Kidney (tissue), 22 donors: ENCODE measurements at places on chromosomes 3 and 15.
A peak's percentile ranks its signal among the peaks of the same experiment; 100 is the strongest.

DNA sequence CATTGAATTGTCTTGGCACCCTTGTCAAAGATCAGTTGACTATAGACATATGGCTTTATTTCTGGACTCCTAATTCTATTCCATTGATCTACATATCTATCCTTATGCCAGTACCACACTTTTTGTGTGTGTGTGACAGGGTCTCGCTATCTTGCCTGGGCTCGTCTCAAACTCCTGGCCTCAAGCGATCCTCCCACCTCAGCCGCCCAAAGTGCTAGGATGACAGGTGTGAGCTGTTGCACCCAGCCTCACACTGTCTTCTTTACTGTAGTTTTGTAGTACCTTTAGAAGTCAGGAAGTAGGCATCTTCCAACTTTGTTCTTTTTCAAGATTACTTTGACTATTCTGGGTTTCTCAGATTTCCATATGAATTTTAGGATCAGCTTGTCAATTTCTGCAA lies 24.3 kb downstream of the CDAN1 start:
- H3K4me3 ChIP-seq, result no peak overlapping the region
- no peak overlapping the region for H3K27ac ChIP-seq
- H3K27me3 ChIP-seq, result no peaks in the 10 kb centered on the region
- no peaks in the 10 kb centered on the region for H3K36me3 ChIP-seq

DNA sequence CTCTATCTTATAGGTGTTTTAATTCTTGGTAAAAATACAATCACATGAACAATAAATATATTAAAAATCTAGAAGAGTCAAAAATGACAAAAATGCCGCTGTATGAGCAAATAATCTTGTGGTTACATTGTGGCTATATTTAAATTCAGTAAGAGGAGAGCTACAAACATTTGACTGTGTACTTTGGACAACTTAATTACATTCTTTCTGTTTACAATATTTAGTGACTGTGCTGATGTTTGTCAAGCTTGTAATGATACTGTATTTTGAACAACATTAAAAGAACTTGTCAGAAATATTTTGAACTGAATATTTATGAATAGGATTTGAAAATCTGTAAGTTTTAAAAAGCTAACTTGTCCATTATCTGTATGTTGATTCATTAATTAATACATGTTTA lies 598.3 kb downstream of the SI start:
- H3K27me3 ChIP-seq, result no peaks in the 10 kb centered on the region
- no peak for DNase-seq
- H3K4me3 ChIP-seq, result no peak overlapping the region

- no peaks in the 10 kb centered on the region for H3K4me1 ChIP-seq
- H3K27ac ChIP-seq, result no peak overlapping the region
- DNase-seq, result no peak
- H3K27me3 ChIP-seq, result no peaks in the 10 kb centered on the region
Observed at GRCh38 chr3:103968131-103968530, 1398.6 kb upstream of the ALCAM start.

- no peaks in the 10 kb centered on the region for H3K27me3 ChIP-seq
- no peak overlapping the region for H3K4me3 ChIP-seq
- H3K4me1 ChIP-seq, result no peaks in the 10 kb centered on the region
- no peaks in the 10 kb centered on the region for H3K36me3 ChIP-seq
Observed at GRCh38 chr3:70111411-70111810, 111.9 kb downstream of the SAMMSON start.

- H3K27me3 ChIP-seq, result no peaks in the 10 kb centered on the region
- H3K4me1 ChIP-seq, result no peaks in the 10 kb centered on the region
- DNase-seq, result no peak
- H3K27ac ChIP-seq, result no peak overlapping the region
- no peak overlapping the region for H3K4me3 ChIP-seq
- H3K36me3 ChIP-seq, result no peaks in the 10 kb centered on the region
Observed at GRCh38 chr15:40493089-40493840, 22.5 kb downstream of the CHST14 start.

DNA sequence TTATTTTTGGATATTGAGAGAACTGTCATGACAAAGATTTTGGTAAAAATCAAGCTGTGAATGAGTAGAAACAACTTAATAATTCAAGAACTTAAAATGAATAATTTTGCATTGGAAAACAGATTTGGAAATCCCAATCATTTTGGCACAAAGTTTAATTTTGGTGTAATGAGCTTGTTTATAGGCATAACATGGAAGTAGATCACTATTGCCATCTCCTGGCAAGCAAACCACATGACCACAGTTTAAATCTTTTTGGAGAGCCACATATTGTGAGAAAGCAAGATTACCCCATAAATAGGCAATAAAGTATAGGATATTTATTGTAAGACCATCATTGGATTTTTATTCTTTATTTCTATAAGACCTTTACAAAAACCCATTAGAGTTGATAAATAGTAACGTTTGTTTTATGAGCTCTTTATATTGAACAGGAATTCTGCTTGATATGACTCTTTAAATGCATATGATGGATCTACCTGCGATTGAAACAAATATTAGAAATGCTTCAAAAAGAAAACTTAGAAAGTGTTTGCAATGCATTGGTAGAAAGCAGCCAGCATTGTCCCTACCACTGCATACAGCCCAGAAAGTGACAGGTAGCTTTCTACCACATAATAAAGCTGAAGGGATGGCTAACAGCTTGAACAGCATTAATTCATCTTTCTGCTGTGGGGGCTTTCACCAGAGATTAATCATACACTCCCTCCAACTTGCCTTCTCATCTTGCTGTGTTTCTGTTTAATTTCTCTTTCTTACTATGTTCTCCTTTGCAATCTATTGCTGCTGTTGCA lies 766.8 kb downstream of the TBL1XR1 start:
- H3K4me3 ChIP-seq, result no peak overlapping the region
- H3K36me3 ChIP-seq, result no peaks in the 10 kb centered on the region
- H3K27ac ChIP-seq, result no peak overlapping the region
- H3K4me1 ChIP-seq, result no peaks in the 10 kb centered on the region
- DNase-seq, result peak; percentile 57

DNA sequence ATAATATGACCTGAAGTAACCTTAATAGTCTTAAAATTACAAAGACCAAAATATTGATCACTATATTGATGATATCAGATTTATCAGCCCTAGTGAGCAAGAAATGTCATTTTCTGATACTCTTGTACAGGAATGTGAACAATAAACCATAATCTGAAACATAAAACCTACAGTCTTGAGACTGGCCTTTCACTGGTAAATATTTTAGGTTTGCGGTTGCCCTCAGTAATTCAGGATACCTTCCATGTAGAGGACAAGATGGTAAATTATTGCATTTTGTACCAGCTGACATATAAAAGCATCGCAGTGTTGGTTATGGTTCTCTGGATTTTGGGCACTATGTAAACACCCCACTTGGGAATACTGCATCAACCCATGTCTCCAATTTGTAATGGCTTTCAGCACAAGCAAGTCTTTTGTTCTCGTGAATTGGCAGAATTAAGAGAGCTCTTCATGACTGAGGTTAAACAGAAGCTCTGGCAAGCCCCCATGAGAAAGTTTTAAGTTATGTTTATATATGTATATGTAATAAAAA lies 128.5 kb downstream of the LMLN start:
- H3K36me3 ChIP-seq, result no peaks in the 10 kb centered on the region
- no peaks in the 10 kb centered on the region for H3K4me1 ChIP-seq
- no peak overlapping the region for H3K27ac ChIP-seq
- H3K4me3 ChIP-seq, result no peak overlapping the region
- DNase-seq, result no peak

DNA sequence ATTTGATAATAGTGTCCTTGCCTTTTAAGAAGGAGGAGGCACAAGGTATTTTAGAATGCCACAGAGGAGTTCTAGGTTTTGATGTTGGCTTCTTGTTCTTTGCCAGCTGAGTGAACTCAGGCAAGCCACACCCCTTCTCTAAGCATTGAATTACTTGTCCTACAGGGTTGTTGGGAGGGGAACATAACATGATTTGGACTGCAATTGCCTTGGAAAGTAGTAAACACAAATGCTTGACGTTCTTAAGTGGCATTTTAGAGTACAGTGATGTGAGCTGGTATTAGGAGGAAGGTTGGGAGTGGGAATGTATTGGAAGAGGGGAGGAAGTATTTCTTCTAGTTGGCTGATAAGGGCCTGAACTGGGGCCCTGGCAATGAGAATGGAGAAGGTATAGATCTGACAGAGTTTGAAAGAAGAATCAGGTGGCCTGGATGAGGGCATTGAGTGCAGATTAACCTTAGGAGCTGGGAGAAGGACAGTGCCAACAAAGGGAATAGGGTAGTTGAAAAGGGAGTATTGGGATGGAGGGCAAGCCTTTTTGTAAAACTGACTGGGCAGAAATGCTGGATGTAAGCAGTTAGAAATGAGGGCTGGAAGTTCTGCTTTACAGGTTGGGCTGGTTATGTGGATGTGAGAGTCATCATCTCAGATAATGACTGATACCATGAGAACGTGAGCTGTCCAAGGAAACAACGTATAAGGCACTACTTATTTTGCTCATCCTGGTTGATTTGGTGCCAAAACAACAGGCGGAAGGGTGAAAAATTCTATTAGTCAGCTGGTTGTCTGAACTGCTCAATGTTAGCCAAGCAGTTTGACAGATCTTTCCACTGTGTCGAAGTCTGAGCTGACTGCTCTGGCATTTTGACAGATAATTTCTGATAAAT lies 16.7 kb downstream of the KAT2B start:
- no peaks in the 10 kb centered on the region for H3K27me3 ChIP-seq
- H3K27ac ChIP-seq, result peak overlapping the region; percentile 0
- H3K4me3 ChIP-seq, result no peak overlapping the region
- H3K36me3 ChIP-seq, result no peaks in the 10 kb centered on the region

GRCh38 chr15:43792761-43793476 lies 799 bp downstream of the SERF2 start:
- peaks cover 20% of the 10 kb centered on the region for H3K36me3 ChIP-seq
- no peaks in the 10 kb centered on the region for H3K27me3 ChIP-seq
- H3K4me3 ChIP-seq, result peak overlapping the region; percentile 100
- DNase-seq, result no peak
- peak overlapping the region; percentile 99 for H3K27ac ChIP-seq

DNA sequence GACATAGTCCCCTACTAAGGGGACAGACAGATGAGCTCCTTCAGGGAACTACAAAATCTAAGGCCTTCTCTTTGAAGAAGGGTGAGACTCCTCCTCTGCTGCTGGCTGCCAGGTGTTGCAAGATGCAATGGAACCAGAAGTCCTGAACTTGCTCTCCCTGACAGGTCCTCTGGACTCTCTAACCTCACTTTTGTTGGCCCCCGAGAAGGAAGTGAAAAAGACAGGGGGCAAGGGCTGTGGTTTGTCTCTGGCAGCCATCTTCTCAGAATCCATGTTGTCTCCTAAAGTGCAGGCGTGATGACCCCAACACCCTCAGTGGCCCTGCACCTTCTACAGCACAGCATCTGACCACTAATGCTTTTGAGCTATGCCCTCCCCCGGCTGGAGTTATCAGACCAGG lies 292.5 kb downstream of the CHST2 start:
- no peaks in the 10 kb centered on the region for H3K4me1 ChIP-seq
- no peaks in the 10 kb centered on the region for H3K36me3 ChIP-seq
- no peak overlapping the region for H3K27ac ChIP-seq

DNA sequence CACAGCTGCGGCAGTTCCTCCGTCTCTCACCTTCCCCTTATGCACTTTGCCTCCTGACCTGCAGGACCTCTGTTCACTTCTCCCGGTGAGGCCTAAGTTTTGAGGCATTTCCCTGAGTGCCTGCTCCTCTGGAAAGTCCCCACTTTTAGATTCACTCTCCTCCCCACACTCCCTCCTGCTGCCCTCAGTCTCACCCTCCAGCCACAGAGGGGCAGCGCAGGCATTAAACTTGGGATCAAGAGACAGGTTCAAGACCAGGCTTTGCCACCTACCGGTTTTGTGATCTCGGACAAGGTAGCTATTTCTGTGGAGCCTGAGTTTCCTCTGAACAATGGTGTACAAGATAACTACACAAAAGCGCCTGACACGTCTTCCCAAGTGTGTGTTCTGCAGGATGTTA lies 19.4 kb downstream of the SLC6A11 start:
- DNase-seq, result no peak
- H3K36me3 ChIP-seq, result no peaks in the 10 kb centered on the region
- H3K4me3 ChIP-seq, result no peak overlapping the region
- no peak overlapping the region for H3K27ac ChIP-seq
- H3K27me3 ChIP-seq, result no peaks in the 10 kb centered on the region
- H3K4me1 ChIP-seq, result no peaks in the 10 kb centered on the region

GRCh38 chr3:186362988-186363387 lies 954 bp upstream of the DGKG start:
- no peak overlapping the region for H3K27ac ChIP-seq
- DNase-seq, result no peak
- no peak overlapping the region for H3K4me3 ChIP-seq
- H3K27me3 ChIP-seq, result peaks cover 8% of the 10 kb centered on the region

GRCh38 chr15:79501086-79501485 lies 69.0 kb downstream of the MINAR1 start:
- no peaks in the 10 kb centered on the region for H3K36me3 ChIP-seq
- no peak overlapping the region for H3K4me3 ChIP-seq
- H3K27me3 ChIP-seq, result no peaks in the 10 kb centered on the region
- no peaks in the 10 kb centered on the region for H3K4me1 ChIP-seq
- H3K27ac ChIP-seq, result no peak overlapping the region

GRCh38 chr15:88394553-88395145 lies 72.5 kb downstream of the MRPL46 start:
- H3K4me1 ChIP-seq, result no peaks in the 10 kb centered on the region
- H3K36me3 ChIP-seq, result no peaks in the 10 kb centered on the region
- no peaks in the 10 kb centered on the region for H3K27me3 ChIP-seq
- no peak overlapping the region for H3K4me3 ChIP-seq
- DNase-seq, result no peak

DNA sequence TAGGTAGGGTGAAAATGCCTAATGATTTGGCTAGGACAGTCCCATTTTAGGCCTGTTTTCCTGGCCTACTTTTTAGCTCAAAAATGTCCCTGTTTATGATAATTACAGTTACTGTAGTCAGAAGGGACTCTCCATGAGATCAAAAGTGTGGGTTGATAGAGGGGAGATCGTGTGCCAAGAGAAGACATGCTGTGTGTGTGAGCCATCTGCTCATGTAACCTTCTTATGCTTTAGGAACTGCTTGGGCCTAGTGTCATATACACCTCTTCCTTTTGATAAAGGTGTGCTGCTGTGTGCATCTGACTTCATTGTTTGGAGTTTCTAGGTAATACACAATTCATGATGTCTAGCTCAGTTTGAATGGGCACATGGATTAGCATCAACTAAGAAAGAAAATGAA lies 786.5 kb downstream of the PDCD6IP start:
- H3K27ac ChIP-seq, result no peak overlapping the region
- no peaks in the 10 kb centered on the region for H3K36me3 ChIP-seq
- no peak for DNase-seq
- H3K27me3 ChIP-seq, result no peaks in the 10 kb centered on the region
- H3K4me1 ChIP-seq, result no peaks in the 10 kb centered on the region

GRCh38 chr3:13308380-13308801 lies 111.7 kb downstream of the NUP210 start:
- no peaks in the 10 kb centered on the region for H3K36me3 ChIP-seq
- no peak for DNase-seq
- H3K27me3 ChIP-seq, result no peaks in the 10 kb centered on the region
- no peaks in the 10 kb centered on the region for H3K4me1 ChIP-seq
- H3K4me3 ChIP-seq, result no peak overlapping the region

DNA sequence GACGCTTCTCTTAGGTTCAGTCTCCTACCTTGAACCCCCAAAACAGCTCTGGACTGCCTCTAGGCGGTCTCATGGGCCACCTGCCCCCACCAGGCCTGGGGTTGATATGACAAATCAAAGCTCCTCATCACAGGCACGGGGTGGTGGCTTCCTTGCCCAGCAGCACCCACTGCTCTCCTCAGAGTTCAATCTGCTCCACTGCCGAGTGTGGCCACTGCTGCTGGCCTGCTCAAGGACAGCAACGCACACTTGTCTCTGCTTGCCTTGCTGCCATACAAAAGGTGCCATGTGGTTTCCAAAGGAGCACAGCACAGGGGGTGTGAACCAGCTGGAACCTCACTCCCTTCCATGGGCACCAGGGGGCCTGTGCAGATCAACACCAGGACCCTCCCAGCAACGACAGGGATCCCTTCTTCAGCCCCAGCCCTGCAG lies 10.2 kb downstream of the KBTBD13 start:
- H3K36me3 ChIP-seq, result no peaks in the 10 kb centered on the region
- no peaks in the 10 kb centered on the region for H3K4me1 ChIP-seq
- DNase-seq, result no peak
